ENCODE measurements at places on chromosomes 7 and 10.
A peak's percentile ranks its signal among the peaks of the same experiment; 100 is the strongest.

DNA sequence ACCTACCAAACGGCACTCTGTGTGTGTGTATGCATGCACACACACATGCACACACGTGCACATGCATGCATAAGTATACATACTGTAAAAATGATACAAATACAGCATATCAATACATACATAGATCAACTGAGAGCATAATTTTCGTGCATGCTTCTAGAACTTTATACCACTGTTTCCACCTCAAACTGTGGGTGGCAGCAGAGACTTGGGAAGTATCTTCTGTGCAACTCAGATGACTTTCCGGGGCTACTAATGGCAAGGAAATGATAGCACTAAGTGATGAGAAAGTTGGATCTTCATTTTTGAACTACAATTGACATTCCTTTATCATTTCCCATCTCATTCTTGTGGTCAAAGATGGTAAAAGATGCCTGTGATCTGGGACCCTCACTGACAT is 570.7 kb downstream of the REEP3 start:
- no peak for DNase-seq

DNA sequence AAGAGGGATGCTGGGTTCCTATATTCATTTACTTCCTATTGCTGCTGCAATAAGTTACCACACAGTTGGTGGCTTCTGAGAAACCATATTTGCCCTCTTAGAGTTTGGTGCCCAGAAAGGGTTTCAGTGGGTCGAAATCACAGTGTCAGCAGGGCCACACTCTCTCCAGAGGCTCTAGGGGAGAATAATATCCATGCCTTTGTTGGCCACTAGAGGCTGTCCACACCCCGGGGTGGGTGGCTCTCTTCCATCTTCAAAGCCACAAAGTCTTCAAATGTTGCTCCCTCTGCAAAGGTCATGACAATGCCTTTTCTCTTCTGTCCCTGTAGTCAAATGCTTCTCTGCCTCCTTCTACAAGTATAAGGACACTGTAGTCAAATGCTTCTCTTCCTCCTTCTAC is 989.4 kb downstream of the CCSER2 start:
- no peak for DNase-seq

GRCh38 chr7:147053746-147054145 is 937.1 kb downstream of the CNTNAP2 start:
- no peak for DNase-seq

DNA sequence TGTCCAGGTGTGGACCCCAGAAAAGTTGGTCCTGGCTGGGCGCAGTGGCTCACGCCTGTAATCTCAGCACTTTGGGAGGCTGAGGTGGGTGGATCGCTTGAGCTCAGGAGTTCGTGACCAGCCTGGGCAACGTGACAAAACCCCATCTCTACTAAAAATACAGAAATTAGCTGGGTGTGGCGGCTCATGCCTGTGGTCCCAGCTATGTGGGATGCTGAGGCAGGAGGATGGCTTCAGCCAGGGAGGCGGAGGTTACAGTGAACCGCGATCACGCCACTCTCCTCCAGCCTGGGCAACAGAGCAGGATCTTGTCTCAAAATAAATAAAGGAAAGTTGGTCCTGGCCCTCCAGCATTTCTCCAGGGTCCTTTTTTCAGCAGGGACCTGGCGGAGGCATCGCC is 1.4 kb downstream of the NUDT1 start:
- DNase-seq = no peak

- DNase-seq = no peak
Measured at GRCh38 chr10:6570893-6571292, 9.2 kb downstream of the PRKCQ start.

GRCh38 chr10:73889014-73889413 is 14.7 kb upstream of the CAMK2G start:
- DNase-seq = no peak

GRCh38 chr10:21372651-21373410 is 152.7 kb downstream of the SKIDA1 start:
- DNase-seq = peak; percentile 82

GRCh38 chr10:52129410-52130178 is 184.5 kb upstream of the DKK1 start:
- DNase-seq = no peak

- DNase-seq = no peak
Measured at GRCh38 chr10:71575934-71576801, 143.4 kb downstream of the C10orf105 start.

DNA sequence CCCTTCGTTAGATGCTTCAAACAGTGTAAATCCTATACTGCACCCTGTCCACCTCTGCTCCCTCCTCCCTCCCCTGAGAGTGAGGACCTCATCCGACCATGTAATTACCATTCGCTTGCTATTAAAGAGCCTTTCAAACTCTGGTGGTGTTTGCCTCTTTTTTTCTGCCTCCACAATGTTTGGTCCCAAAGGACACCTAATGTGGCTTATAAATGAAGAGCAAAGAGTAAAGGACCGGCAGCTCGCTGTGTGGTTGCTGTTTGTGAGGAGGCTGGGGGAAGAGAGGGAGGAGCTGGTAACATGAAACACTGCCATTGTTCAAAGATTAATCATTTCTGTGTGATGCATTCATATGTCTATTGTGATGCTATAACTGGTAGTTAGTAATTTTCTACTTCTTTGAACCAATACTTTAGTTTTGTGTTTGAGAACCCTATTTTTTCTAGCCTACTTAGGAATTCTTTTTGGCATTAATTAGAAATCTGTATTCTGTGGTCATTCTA is 27.9 kb downstream of the MTURN start:
- DNase-seq = peak; percentile 28

DNA sequence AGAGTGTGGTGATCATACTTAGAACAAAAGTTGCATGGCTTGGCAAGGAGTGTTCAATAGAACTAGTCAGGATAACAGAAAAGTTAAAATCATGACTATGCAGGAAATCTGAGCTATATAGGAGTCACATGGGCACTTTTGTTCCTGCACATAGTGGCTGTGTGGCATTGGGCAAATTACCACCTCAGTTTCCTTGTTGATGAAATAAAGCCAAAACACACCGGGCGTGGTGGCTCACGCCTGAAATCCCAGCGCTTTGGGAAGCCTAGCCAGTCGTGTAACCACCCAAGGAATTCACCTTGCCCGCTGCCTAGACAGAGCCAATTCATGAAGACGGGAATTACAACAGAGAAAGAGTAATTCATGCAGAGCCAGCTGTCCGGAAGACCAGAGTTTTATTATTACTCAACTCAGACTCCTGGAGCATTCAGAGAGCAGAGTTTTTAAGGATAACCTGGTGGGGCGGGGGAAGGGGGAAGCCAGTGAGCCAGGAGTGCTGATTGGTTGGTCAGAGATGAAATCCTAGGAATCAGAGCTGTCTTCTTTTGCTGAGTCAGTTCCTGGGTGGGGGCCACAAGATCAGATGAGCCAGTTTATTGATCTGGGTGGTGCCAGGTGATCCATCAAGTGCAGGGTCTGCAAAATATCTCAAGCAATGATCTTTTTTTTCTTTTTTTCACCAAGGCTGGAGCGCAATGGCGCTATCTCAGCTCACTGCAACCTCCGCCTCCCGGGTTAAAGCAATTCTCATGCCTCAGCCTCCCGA is 6.4 kb upstream of the MKRN1 start:
- no peak for DNase-seq

DNA sequence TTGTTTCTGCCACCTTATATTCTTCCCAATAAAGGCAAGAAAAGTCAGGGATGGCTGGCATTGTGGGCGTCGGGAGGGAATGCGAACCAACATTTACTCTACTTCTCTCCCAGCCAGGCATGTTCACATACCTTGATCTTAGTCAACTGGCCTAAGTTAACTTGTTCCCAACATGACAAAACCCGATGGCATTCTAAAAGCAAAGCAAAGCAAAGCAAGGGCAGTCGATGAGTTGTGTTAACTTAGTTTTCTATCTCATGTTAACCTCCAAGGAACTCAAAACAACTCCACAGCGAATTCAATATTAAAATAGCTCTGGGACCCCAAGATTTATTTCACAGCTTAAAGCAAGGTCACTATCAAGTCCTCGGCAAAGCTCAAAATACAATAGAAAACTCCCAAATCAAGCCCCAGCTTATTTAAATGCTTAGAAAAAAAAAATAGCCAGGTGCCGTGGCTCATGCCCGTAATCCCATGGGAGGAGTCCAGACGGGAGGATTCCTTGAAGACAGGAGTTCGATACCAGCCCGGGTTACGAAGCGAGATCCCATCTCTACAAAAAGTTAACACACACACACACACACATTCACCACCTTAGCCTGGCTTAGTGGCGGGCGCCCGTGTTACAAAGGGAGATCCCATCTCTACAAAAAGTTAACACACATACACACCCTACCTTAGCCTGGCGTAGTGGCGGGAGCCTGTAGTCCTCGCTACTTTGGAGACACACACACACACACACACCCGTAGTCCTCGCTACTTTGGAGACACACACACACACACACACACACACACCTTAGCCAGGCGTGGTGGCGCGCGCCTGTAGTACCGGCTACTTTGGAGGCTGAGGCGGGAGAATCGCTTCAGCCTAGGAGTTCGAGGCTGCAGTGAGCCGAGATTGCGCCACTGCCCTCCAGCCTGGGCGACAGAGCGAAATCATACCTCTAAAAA is 901 bp upstream of the CCNY start:
- DNase-seq = no peak

- no peak for DNase-seq
Measured at GRCh38 chr10:28558923-28559508, 26.1 kb downstream of the WAC start.

DNA sequence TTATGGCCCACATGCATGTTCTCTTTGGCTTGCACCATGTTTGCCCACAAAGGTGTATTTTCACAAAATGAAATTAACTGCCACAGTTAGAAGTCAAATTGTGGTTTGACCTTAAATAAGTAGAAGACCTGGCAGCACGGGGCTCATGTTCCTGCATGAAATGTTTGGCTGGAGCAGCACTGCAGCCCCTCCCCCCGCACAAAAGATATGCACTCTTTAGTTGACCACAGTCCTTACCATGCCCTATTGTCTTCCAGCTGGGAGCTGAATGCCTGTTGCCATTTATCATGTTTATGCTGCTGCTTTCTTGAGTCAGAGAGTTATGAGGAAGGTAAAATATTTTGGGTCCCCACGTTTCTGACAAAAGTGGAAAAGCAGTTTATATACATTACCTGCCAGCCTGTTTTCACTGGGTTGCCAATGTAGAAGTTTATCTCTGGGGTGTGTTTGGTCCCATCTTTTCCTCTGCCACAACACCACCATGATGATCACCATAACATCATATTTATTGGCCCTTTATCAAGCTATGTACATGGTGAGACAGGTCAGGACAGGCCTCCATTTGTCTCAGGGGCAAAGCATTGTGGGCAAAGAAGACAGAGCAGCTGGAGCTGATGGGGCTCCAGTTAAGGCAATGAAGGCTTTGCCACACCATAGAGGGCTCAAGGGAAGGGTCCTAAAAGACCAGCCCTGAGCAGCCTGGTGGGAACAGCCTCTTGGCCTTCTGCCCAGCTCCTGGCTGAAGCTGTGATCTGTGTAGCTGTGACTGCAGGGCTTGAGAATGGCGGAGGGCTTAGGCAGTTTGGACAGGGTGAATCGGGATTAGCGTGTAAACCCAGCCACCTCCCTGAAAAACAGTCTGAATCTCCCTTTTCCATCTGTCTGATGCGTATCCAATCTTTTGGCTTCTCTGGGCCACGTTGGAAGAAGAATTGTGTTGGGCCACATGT is 5.4 kb downstream of the PRF1 start:
- DNase-seq = no peak

DNA sequence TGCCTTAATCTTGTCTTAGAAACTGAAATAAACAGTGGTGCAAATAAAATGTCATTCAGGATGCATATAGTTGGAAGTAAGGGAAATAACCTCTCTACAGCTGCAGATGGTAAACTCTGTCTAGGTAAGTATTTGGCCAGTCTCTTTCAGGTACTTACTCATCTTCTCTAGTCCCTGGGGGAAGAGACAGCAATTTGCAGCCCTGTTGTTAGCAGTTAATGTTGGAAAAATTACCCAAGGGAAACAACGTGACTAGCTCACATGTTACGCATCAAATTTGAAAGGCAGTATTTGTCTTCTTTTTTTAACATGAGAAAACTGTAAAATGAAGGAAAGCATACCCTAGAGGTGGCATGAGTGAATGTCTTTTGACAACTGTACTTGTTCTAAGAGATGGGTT is 3.2 kb upstream of the HUS1 start:
- peak; percentile 11 for DNase-seq

DNA sequence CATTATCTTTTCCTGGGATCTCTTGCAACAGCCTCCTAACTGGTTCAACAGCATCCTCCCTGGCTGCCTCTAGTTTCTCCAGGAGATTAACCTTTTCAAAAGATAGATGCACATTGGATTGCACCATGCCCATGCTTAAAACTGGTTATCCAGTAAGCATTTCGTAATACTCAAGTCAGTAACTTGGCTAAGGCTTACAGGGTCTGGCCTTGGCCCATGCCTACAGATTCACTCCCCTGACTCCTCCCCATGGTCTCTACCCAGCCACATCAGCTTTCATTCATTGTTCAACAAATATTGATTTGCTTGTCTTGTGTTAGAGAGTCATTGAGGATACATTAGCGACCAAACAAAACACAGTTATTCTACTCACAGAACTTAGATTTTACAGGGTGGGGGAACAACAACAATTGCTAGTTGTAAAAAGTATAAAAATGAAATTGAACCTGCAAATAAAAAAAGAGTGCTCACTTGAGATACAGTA is 1.8 kb upstream of the KIF20B start:
- DNase-seq = no peak

DNA sequence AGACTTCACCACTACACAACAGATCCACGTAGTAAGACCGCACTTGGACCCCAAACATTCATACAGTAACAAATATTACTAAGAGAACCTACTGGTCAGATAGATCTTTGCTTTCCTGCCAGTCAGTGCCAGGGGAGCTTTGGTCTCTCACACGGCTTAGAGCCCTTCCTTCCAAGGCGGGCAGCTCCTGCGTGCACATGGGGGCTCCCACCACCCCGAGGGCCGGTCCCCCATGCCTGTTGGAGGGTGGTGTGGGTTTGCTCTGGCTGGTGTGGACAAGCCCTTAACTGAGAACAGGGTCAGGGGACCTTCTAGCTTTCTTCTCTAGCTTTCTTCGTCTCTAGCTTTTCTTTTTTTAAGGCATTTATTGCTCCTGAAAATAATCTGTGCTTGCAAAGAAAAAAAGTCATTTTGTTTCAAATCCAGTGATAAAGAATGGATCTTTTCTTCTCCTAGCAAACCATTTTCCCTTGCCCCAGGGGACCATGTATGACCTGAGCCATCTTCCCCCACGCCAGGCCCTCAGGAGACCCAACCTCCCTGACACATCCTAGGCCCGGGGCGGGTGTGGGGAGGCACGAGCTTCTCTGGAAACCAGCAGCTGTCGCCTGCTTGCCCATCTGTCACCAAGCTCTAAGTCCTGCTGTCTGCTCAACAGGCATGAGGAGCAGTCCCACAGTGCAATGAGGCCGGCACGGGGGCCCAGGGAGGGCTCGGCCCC is 591.1 kb downstream of the PTPRN2 start:
- DNase-seq = no peak

GRCh38 chr7:7292608-7293007 is 110.3 kb downstream of the C1GALT1 start:
- DNase-seq = no peak
